T47D (cell line): ENCODE measurements at places on chromosomes 11 and 22.

GRCh38 chr11:42239188-42239587 lies 779.7 kb upstream of the LRRC4C start:
- DNase-seq, result peak; percentile 7

DNA sequence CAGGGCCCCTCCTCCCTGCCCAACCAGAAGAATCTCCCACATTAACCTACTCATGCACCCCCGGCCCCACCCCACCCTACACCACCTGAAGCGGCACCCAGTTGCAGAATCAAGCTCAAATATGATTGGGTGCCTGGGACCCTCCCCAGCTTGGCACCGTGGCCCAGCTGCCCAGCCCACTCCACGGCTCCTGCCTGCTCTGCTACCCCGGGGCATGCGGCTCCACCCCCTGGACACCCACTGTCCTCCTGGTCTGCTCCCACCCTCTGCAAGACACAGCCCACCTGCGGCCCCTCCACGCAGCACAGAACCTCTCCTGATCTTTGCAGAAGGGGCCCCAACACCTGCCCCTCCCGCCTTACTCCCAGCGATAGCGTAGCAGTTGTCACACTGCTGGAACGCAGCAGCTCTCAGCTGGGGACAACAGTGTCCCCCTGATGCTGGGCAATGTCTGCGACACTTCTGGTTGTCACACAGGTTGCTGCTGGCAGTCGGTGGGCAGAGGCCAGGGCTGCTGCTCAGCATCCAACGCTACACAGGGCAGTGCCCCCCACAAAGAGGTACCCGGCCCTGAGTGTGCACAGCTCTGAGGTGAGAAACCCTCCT lies 32.0 kb upstream of the TESMIN start:
- no peak for DNase-seq

- no peak for DNase-seq
These were observed 95.5 kb downstream of the RRM1 start for GRCh38 chr11:4190098-4190497.

GRCh38 chr11:25242928-25243327 lies 746.1 kb downstream of the LUZP2 start:
- DNase-seq, result no peak

- DNase-seq, result no peak
These were observed 1.2 kb downstream of the CASP1 start for GRCh38 chr11:105033781-105034180.

DNA sequence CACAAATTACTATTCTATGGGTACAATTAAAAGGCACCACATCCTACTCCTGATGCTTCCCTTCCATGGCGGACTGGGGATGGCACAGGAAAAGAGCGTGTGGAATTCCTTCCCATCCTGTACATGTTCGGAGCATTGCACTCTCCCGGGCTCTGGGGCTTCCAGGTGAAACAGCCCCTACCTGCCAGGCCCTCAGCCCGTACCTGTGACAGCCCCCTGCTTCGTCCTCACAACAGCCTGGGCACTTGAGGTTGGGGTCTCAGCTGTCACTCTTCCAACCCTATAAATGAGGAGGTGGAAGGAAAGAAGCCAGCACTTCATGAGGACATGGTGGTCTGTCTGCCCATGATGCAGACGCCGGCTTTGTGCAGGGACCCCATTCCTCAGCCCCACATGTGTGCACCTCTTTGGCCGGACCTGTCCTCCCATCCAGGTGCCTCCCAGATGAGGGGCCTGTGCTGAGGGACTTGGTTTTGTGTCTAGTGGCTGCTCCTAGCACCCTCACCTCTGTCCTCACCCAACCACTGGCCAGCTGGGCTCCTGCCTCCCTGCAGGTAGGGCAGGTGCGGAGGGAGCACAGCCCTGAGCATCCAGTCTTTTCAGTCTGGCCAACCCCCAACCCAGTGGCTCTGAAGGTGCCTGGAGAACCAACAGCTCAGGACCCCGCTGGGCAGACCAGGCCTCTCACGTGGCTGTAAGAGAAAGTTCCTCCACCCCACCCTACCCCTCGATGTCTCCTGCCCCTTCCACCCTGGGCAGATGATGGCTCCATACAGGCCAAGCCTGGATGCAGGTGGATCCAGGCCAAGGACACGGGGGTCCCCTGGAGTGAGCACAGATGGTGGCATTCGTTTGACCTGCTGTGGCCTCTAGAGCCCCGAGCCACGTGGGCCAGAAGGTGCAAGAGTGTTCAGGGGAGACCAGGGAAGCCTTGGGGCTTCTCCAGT lies 23.4 kb upstream of the WNT7B start:
- DNase-seq, result no peak

DNA sequence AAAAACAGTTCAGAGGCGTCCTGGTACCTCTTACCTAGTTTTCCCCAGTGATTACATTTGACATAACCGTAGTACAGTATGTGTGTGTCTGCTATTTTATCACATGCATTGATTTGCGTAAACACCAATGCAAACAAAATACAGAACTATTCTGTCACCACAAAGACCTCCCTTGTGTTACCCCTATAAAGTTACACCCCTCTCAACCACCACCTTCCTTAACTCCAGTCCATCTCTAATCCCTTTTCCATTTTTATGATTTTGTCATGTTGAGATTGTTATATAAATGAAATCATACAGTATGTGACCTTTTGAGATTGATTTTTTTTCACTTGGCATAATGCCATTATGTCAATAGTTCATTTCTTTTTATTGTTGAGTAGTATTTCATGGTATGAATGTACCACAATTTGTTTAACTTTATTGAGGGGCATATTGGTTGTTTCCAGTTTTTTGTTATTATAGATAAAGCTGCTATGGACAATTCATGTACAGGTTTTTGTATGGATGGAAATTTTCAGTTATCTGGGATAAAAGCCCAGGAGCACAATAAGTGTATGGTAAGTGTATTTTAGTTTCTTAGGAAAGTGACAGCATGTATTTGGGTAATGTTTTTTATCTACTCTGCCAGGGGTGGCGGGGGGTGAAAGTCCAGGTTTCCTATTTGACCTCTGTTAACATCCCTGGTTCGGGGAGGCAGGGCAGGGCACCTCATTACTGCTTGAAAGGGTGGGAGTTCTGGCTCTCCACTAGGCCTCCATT lies 6.0 kb upstream of the SLC37A2 start:
- no peak for DNase-seq

GRCh38 chr11:37788141-37788877 lies 1190.3 kb upstream of the RAG2 start:
- no peak for DNase-seq

- no peak for DNase-seq
These were observed 4.0 kb upstream of the SGSM1 start for GRCh38 chr22:24801901-24802465.

DNA sequence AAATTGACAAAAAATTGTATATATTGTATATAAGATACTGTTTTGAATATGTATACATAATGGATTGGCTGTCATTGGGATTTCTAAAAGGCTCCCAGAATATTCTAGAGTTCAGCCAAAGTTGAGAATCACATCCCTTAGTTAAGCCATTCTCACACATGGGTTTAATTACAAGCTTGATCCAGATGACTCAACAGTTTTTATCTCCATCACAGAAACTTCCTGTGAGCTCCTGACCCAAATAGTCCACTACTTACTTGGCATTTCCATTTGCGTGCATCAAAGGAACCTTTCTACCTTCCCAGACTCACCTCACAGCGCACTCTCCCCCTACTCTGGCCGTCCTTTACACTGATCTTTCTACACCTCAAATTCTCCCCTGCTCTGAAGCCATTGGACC lies 184.8 kb upstream of the ARHGAP20 start:
- DNase-seq, result no peak

DNA sequence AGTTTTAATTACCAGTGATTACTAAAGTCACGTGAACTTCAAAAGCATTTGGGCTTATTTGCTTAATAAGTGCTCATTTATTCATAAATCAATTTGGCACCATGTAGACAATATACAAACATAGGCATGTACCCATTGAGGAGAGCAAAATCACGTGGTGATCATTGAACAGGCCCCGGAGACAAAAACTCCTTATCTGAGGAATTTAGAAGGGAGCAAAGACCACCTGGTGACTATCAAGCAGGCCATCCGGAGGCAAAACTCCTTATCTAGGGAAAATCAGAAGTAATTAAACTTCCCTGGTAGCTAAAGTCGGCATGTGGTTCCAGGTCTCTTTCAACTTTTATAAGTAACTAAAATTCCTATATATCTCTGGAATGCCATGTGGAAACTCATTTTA lies 5.7 kb upstream of the BTBD10 start:
- DNase-seq, result no peak

DNA sequence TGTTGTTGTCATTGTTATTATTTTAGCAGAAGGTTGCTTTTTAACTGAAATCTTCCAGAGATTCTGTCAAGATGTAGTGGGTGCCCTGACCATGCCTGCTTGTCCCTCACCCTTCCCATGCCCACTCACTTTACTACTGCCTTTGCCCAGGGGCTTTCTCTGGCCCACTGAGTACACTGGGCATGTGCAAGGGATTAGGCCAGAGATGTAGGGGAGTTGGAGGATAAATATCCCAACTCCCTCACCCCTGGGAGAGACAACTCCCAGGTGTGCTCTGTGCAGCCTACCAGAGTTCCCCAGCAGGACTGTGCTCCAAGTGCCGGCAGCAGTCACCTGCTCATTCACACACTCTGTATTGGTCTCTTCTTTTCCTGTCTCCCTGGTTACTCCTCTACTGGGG lies 559.1 kb downstream of the MIAT start:
- DNase-seq, result no peak

DNA sequence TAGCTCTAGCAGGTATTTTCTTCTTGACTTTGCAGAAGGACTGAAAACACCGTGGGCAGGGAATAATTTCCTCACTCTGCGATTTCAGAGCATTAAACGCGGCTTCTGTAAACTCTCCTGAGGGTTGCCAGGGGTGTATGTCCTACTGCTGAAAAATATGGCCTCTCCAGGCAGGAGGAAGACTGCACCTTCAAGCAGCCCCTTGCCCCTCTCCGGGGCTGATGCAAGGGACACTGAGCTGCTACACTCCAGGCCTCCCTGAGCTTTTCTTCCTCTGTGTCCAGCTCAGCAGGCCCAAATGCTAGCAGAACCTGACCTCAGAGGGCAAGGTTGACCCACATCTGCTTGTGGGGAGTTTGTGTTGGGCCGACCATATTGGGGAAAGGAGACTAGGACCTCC lies 2.2 kb downstream of the CD6 start:
- no peak for DNase-seq

DNA sequence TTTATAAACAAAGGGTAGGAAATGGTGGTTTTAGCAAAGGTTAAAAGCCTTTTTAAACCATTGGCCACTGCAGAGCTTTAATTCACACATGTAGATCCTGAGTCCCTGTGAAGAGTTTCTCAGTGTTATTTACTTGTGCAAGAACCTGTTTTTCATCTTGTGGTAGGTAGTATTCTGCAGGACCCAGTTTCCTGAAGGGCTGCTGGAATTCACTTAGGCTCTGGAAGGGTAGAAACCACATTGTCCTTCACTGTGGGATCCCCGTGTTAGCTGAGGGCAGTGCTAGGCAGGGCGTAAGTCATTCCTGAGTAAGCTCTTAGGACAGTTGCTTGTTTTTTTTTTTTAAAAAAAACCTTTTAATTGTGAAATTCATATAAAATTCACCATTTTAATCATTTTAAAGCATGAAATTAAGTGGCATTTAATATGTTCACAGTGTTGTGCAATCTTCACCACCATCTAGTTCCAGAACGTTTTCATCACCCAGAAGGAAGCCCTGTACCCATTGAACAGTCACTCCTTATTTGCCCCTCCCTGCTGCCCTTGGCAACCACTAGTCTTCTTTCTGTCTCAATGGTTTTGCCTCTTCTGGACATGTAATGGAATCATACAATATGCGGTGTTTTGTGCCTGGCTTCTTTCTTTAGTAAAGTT lies 77.7 kb downstream of the C22orf31 start:
- DNase-seq, result peak; percentile 52

DNA sequence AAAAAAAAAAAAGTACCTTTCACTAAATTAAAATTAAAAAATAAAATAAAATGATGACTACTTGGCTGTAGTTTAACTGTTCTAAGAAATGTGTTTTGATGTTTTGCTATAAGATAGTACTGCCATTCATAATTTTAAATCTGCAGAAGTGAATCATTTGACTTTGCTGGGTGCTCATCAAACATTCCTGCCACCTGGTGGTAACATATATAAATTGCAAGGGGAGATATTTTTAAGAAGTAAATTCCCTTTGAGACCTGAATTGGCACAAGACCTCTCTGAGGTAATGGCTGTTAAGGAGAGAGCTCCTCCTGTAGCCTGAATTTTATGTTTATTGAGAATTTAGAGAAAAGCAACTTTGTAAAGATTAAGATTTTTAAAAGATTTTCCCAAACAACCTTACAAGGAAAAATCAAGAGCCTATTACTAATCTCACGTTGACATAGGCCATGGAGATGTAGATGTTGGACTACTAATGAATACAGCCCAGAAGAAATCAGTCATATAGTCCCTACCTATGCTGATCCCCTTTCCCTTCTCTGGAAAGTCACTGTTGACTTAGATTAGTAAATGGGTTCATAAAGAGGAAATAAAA lies 11.9 kb upstream of the NARS2 start:
- DNase-seq, result peak; percentile 31

DNA sequence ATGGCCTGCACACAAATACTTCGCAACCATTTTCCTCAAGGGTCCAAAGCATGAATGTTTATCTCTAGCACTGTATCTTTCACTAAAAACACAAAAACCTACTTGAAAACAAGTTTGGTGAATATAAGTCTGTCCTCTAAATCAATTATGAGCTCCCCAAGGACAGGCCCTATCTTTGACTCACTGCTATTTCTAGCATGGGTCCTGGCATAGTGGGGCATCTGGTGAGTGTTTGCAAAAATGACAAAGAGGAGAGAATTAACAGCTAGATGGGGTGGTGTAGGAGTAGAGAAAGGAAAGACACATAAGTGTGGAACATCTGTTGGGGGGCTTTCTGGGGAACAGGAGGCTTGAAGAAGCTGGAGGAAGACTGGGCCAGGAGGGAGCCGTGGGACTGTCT lies 74.0 kb upstream of the PHOX2A start:
- DNase-seq, result no peak

DNA sequence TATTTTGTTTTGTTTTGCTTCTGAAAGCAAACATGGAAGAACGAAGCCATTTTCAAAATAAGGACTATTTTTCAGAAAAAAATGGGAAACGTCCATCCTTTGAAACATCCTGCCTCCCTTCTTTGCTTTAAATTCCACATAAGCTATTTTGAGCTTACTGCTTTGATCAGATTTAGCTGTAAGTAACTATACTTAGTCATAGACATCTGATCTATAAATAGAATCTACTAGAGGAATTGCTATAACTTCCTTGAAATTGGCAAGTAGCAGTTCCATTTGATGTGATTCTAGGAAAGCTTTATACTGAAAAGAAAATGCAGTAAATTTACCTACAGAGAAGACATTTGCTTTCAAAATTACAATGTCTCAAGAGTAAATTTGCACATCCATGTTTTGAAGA lies 305.8 kb downstream of the TTC28 start:
- peak; percentile 6 for DNase-seq

- no peak for DNase-seq
These were observed 722 bp upstream of the KRTAP5-2 start for GRCh38 chr11:1598816-1599215.

- no peak for DNase-seq
These were observed 1.9 kb downstream of the TST start for GRCh38 chr22:37017356-37017755.

- no peak for DNase-seq
These were observed 1178.6 kb downstream of the BRD1 start for GRCh38 chr22:48649031-48649430.
